Motor neuron (in vitro differentiated cells): ENCODE measurements at places on chromosomes 4 and X.

DNA sequence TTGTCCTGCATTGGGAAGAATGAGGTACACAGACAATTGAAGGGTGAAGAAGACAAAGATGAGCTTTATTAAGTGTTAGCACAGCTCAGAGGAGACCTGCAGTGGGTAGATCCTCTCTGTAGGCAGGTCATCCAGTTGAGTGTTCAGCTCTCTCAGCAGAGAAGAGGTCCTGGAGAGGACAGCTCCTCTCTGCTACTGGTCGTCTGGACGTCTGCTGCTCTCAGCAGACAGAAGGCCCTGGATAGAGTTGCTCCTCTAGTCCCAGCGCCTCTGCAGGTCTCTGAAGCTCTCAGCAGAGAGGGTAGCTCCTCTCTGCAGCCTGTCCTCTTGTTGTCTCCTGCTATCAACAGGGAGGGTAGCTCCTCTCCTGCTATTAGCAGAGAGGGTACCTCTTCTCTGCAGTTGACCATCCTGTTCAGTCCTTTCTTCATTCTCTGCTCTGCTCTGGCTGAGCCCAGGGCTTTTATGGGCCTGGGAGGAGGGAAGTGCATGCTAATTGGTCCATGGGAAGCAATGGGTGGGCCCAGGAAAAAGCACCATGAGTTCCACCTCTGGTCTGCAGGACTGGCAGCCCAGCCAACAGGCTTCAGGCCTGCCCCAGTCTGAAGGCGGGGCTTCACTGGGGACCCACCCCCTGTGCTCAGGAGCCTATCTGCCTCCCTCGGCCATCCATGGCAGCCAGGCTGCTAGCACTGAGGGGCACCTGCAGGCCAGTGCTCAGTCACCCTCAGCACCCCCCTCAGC, 54.1 kb upstream of the IBSP start:
- no peak for ATAC-seq

- ATAC-seq = peak; percentile 59
Observed at GRCh38 chr4:41155194-41155830, 59.0 kb downstream of the APBB2 start.

DNA sequence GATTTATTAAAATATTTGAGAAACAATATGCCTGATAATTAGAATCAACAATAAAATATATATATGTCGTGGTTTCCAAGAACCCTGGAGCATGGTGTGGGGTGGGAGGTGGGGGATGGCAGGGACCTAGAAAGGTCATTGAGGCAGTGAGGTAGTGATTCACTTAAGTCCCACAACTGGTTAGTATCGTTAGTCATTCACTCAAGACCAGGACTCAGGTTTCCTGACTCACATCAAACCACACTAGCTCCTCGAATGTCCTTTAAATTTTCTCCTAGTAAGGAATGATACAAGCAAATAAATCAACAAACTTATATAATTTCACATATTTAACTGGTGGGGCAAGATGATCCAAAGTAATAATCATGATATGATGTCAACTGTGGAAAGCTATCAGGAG, 158.8 kb upstream of the AADAT start:
- no peak for ATAC-seq

- no peak for ATAC-seq
Observed at GRCh38 chr4:38482696-38483095, 181.3 kb upstream of the KLF3 start.

DNA sequence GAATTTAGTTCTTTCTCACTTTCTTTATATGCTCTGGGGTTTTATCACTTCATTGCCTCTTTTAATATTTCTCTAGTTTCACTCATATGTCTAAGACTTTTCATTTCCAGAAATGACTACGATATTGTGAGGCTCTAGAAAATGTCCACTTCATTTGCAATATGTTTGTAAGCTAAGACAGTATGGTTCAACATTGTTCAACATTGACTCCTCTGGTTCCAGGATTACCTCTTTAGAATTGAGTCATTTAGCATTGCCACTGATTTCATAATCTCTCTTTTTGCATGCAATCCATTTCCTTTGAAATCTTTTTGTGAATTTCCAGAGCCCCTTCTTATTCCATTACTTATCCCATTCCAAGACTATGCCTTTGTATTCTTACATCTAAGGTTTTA, 32.3 kb downstream of the BBS12 start:
- no peak for ATAC-seq
